ENCODE measurements at places on chromosomes 13 and 19. TPM values are rescaled to one million over a fixed set of nuclear protein-coding genes. Genes with fewer than 3 reads are reported as not detected.

Gene KIR3DL2
- polyA plus RNA-seq: not detected

DNA sequence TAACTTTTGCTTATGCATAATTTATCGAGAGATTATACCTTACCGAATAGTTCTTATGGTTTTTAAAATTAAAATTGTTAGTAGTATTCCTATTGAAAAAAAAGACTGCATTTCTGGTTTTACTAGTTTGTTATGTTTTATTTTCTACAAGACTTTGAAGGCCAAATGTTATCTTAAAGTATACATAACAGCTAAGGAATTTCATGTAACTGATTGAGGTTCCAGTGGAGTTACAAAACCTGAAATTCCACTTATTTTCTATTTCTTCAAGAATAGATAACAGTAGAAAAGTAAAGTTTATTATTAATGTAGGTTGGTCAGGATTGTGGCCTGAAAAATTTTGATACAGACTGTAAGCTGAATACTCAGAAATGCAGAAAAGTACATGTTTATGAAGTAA is 1216.0 kb upstream of the PCDH20 start:
- peak; percentile 25 for DNase-seq

DNA sequence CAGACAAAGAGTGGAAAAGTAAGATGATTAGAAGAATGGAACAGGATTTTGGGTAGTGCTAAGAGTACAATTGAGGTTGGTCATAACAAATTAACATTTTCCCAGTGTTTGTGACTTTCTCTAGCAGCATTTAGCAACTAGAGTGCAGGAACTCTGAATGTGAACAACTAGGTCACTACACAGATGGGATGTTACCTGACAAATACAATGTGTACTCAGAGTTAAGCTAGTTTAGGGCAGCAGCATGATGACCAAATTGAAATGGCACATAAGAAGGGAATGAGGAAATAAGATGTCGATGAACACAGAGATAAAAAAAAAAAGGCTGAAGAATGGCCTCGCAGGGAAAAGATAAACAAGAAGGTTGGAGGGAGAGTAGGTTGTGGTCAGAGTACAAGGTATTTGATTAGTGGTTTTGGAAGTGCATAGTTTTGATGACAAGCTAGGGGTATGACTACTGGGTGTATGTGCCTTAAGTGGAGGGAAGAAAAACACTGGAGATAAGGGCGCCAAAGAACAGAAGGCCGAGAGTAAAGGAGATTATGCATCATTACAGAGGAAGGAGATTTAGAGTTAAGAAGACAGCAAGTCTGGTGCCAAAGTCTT is 381.1 kb downstream of the FGF14 start:
- no peak for DNase-seq

DNA sequence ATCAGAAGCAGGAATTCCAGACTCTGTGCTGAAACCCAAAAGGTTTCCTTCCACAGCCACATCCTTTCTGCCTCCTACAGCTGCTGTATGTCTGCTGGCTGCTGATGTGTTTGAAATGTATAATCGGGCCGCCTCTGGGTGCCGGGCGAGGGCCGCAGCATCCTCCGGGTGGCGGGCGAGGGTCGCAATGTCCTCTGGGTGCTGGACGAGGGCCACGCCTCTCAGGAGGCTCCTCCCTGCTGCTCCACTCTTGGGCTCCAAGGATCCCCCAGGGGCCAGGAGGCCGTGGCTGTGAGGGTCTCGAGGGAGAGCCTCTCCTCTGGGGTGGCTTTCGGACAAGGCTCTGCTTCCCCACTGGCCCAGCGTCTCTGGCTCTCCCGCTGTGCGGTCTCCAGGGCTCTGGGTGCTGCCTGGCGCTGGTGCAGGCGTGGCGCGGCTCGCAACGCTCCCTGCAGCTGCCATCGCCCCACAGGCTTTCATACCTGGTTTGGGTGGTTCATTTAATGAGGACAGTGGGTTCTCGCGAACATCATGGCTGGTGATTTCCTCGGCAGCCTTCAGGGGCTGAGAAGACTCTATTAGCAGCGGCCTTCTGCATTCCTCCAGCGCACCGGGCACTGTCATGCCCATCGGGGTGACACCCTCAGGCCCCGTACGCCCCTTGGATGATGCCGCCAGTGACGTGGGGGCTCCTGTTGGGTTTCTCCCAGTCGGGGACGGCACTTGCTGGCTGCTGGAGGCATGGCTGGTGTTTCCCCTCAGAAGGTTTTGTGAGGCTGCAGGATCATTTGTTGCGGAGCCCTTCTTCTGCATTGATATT is 41.8 kb upstream of the GRTP1 start:
- DNase-seq: no peak
